Cardiac muscle cell (in vitro differentiated cells and primary cell): ENCODE measurements at places on chromosomes 5 and 9.
A peak's percentile ranks its signal among the peaks of the same experiment; 100 is the strongest.

DNA sequence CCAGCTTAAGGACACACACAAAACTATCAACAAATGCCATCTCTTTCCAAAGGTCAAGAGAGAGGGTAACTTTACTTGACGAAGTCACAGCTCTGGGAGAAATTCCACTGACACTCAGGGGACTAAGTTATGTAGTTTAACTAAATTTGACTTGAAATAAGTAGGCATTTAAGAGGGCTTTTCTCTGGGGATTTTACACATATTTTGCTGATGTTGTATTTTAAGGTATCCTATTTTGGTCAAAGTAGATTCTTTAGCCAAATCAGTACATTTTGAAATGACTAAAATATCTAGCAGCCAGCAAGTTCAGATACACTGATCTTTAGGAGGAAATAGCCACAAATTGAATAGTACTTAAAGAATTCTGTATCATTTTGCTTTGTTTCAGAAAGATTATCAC, 652.0 kb downstream of the PDE4D start:
- no peak for DNase-seq

- no peak for DNase-seq
Observed at GRCh38 chr9:89843591-89843990, 238.8 kb downstream of the GADD45G start.

DNA sequence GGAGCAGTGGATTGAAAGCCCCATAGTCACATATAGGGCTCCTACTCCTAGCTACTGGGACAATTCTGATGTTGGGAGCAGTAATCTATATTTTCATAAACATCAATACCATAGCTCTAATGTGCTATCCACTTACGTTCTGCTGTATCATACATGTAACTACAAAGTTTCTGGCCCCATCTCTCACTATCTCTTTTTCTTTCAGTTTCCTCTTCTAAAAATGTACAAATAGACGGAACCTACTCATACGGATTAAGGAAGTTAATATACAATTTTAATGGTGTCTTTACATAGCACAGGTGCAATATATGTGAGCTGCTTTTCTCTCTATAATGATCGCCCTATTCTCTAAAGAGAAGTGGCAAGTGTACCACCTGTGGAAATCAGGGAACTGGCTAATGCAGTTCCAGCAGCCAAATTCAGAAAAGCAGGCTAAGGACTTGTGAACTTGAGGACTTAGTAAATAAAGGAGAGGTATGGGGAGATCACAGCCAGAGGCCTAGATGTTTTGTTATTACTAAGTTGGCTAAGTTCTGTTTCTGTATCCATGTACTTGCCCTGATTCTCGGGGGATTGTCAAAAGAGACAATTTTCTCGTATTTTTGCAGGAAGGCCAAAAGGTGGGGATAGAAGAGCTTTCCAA, 1021.9 kb downstream of the CDH12 start:
- DNase-seq: no peak

- DNase-seq: no peak
Observed at GRCh38 chr5:99349787-99350186, 421.0 kb upstream of the CHD1 start.

DNA sequence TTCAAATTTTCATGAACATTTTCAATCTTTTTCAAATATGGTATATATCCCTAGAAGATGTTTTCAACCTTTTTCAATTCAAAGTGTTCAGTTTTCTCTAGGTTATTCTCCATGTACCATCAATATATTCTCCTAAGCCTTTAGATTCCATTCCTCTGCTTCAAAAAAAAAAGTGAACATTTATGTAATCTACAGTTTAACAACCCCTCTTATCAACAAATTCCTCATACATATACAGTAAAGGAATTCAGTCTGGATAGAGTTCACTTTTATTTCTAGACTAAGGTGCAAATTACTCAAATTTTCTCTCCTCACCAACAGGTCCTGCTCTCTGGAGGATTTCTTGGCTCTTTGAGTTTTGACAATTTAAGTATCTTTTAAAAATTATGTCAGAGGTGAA, 150.0 kb downstream of the ARL15 start:
- DNase-seq: no peak

GRCh38 chr9:84404095-84404686, 63.6 kb upstream of the SLC28A3 start:
- DNase-seq: peak; percentile 27

DNA sequence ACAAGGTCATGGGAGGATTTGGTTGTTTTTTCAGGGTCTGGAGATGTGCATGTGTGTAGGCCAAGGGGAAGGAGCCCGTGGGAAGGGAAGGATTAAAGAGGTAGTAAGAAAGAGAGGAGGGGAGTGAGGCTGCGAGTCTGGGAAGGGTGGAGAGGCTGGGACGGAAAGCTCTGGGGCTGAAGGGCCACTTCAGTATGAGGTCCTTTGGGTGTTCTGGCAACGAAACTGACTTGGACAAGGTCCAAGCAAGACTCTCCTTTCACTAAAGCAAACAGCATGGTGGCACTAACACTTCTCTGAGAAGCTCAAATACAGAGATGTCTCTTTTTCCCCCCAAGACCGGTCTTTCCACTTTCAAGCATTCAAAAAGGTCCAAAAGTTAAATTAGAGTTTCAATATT, 394.5 kb downstream of the ARHGEF28 start:
- DNase-seq: no peak
